ENCODE measurements at places on chromosomes 11 and 22.

- no peak for DNase-seq
Measured at GRCh38 chr22:48507595-48508350, 1319.9 kb downstream of the BRD1 start.

- DNase-seq: no peak
Measured at GRCh38 chr22:29904020-29904419, 21.0 kb downstream of the MTMR3 start.

DNA sequence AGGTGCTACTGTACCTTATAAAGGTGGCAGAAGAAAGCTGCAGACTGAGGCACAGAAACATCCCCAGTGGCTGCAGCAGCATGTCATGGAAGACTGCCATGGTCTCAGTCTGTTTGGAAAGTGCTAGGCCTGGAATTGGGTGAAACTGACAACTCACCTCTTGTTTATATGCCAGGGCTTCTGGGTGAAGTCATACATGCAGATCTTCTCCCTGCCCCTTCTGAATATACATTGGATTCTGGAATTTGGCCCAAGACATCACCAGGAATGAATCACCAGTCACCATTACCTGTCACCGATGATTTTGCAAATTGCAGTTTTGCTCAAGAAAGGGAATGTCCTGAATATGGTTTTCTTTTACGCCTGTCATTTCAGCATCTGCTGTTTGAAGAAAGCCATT is at the start of gene PLET1:
TSS of gene PLET1 (minus strand) at position 371 of the 400 bp plus-strand sequence. CDS start at position 100, 271 bp downstream.
- DNase-seq: no peak

- DNase-seq: no peak
Measured at GRCh38 chr11:64839335-64839734, 5.1 kb downstream of the CDC42BPG start.

DNA sequence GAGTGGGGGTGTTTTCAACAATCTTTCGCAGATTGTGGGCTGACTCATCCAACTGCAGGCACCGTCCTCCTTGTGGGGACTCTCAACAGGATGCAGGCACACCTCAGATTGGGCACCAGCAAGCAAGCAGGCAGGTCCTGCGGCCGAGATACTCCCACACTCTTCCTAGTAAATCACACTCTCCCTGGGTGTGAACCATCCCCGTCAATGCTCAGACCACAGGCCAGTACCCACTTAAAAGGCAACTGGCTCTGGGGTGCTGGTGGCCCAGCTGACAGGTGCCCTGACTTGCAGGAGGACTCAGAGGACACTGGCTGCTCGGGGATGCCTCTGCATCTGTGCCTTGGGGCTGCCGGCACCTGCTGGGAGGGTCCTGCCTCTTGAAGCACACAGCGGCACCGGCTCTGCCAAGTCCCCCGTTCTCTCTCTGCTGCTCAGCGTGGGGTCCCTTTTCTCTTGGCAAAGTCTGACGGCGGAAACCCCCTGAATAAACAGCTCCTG is 282.5 kb downstream of the CTTN start:
- DNase-seq: no peak

DNA sequence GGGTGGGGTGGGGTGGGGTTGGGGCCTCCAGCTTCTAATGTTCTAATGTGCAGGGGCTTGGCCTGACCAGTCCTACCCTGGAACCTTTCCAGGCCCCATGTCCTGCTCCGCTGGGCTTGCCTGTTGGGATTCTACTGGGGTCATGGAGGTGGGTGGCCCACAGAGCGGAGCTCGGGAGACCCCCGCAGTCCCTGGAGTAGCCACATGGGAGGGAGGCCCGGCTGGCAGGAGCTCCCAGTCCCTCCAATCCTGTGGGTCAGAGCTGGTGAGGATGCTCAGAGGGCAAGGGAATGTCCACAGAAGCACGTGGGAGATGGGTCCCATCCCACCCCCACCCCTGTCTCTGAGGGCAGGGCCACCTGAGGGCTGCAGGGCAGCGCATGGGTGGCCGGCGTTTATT is 2.9 kb downstream of the SEPTIN5 start:
- DNase-seq: no peak

DNA sequence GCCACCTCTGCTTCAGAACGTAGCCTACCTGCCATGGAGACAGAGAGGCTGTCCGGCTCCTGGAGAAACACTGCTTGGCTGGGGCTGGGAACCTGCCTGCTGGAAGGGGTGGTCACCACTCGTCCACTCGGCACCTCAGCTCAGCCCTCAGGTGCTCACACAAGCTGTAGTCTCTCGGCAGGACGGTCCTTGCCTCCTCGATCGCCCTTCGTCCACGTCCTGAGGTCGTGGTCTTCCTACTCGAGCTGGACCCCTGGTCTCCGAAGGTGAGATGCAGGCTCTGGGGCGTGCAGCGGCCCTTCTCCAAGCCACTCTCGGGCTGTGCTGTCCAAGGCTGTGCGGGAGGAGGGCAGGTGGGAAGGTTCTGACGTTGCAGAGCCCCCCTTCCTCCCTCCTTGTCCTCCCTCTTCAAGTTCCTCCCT is at the start of gene TBX10:
TSS of gene TBX10 (minus strand) at position 326 of the 422 bp plus-strand sequence. CDS start at position 35, 291 bp downstream.
- no peak for DNase-seq

GRCh38 chr11:44267006-44267749 is 42.8 kb downstream of the ALX4 start:
- no peak for DNase-seq

GRCh38 chr22:38230108-38230825 is 28.5 kb downstream of the MAFF start:
- DNase-seq: no peak

- DNase-seq: no peak
Measured at GRCh38 chr11:16862726-16863125, 124.3 kb downstream of the C11orf58 start.

- DNase-seq: no peak
Measured at GRCh38 chr22:36221799-36222751, 17.3 kb downstream of the APOL2 start.

DNA sequence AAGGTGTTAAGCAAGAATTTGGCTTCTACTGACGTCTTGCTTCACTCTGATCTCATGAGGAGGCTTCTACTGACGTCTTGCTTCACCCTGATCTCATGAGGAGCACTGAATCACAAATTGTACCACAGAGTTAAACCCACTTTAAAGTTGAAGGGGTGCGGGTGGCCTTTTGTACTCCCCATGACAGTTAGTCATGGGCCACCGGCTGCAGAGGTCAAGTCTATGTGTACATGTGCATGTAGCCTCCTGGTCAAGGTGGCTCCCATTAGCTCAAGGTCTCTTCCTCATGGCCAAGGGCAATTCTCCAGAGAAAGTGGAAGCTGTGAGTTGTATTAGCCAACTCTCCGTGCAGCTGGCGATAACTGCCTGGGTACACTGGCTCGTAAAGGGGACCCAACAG is 23.1 kb upstream of the FZD4 start:
- no peak for DNase-seq

DNA sequence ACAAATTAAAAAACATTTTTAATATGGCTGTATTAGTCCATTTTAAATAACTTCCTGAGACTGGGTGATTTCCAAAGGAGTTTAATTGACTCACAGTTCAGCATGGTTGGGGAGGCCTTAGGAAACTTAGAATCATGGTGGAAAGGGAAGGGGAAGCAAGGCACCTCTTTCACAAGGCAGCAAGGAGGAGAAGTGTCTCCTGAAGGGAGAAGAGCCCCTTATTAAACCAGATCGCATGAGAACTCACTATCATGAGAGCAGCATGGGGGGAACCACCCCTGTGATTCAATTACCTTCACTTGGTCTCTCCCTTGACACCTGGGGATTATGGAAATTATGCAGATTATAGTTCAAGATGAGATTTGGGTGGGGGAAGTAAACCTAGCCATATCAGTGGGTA is 488.6 kb downstream of the ETS1 start:
- no peak for DNase-seq

- no peak for DNase-seq
Measured at GRCh38 chr11:12258451-12258850, 118.9 kb upstream of the PARVA start.

DNA sequence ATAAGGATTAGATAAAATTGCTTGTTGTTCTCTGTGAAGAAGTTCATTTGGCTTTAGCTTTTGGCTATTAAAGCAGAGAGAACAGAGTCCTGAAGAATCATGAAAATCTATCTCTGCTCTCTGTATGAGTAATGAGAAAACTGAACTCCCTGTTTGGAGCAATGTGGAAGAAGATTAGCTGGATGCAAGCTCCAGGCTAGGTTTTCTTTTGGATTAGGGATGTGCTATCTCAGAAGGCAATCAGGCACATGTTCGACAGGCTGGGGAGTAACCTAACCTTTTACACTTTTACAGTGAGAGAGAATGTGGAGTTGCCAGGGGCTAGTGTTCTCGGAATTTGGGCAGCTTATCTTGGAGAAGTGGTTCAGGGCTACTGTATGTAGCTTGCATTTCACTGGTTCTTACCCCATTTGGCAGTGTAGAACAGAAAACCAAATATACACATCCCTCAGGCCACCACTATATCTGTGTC is 8.5 kb upstream of the SLN start:
- DNase-seq: no peak

- no peak for DNase-seq
Measured at GRCh38 chr11:134503100-134503499, 91.1 kb upstream of the B3GAT1 start.

DNA sequence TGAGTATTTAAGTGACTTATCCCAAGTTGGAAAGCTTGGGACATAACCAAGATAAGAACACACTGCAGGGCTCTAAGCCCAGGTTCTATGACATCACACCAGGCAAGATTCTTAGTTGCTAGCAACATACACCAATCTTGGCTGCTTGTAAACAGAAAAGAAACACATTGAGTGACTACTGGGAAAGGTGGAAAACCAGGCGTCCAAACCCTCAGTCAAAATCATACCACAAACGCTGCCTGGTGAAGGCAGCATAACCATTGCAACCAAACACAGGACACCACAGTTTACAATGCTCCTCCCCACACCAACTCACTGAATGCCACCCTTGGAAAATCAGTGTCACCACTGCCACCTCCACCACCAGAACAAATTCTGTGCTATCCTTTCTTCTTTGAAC is 379.9 kb downstream of the TTC28 start:
- no peak for DNase-seq

All from stimulated activated CD8-positive, alpha-beta memory T cell treated with anti-CD3 and anti-CD28 coated beads, Interleukin-4, amount 100 ng/mL, for 1 hour (primary cell).